CD8-positive, alpha-beta T cell (primary cell): ENCODE measurements at places on chromosomes 7 and 10.

- no peak for DNase-seq
Measured at GRCh38 chr7:88229302-88229995, 9.6 kb upstream of the SRI start.

- DNase-seq, result no peak
Measured at GRCh38 chr7:45408409-45408737, 165.8 kb upstream of the ADCY1 start.

DNA sequence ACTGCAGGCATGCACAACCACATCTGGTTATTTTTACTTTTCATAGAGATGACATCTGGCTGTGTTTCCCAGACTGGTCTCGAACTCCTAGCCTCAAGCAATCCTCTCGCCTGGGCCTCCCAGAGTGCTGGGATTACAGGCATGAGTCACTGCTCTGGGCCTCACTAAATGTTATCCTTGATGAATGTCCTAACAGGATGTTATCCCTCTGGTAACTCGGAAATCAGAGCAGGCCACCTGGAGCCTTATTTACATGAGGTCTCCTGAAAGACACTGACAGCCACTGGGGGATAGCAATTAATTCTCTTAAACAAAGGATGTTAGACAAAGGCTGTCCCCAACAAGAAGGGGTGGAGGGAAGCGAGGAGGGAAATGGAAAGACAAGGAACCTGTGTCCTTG, 4.5 kb upstream of the ZNF438 start:
- DNase-seq, result no peak

GRCh38 chr7:80135309-80136104, 876 bp downstream of the GNAI1 start:
- DNase-seq, result peak; percentile 10

- peak; percentile 34 for DNase-seq
Measured at GRCh38 chr7:44587843-44588711, 6.0 kb upstream of the TMED4 start.

- DNase-seq, result no peak
Measured at GRCh38 chr10:131109726-131110125, 201.8 kb downstream of the TCERG1L start.

- DNase-seq, result peak; percentile 77
Measured at GRCh38 chr7:130982160-130982638, 248.2 kb upstream of the KLF14 start.

GRCh38 chr7:66211429-66211828, 6.3 kb downstream of the TPST1 start:
- no peak for DNase-seq

GRCh38 chr10:71644307-71645180, 75.0 kb downstream of the C10orf105 start:
- DNase-seq, result no peak

GRCh38 chr7:17535776-17536175, 237.3 kb downstream of the AHR start:
- DNase-seq, result no peak

DNA sequence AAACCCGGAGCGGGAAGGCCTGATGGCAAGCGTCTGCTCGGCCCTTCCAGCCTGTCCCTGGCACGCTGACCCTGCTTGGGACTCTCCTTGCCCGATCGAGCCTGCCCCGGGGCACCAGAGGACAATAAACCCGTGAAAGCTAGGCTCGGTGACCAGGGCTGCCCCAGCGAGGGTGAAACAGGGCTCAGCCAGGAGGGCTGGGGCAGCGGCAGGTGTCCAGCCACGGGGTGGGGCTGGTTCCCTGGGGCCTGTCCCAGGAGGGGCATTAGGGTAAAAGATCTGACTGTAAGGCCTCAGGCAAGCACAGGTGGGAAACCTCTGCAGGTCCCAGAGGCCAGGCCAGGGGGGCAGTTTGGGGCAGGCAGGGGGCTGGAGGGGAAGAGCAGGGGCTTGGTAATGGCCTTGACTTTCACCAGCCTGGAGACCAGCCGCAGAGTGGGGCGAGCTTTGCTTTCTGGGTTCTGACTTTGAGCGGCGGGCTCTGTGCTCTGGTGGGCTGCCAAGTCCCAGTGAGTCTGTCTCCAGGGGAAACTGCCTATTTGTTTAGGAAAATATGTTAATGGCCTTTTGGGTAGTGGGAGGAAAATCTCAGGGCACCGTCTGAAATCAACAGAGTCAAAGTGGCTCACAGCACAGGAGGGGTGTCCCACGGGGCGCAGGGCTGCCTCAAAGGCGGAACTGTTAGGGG, 68.2 kb upstream of the INPP5A start:
- no peak for DNase-seq

- peak; percentile 86 for DNase-seq
Measured at GRCh38 chr10:102408728-102409603, 9.6 kb downstream of the PSD start.

GRCh38 chr10:122186816-122187810, 84.0 kb upstream of the BTBD16 start:
- no peak for DNase-seq

GRCh38 chr7:93055543-93056107, 62.2 kb downstream of the SAMD9 start:
- DNase-seq, result peak; percentile 49

DNA sequence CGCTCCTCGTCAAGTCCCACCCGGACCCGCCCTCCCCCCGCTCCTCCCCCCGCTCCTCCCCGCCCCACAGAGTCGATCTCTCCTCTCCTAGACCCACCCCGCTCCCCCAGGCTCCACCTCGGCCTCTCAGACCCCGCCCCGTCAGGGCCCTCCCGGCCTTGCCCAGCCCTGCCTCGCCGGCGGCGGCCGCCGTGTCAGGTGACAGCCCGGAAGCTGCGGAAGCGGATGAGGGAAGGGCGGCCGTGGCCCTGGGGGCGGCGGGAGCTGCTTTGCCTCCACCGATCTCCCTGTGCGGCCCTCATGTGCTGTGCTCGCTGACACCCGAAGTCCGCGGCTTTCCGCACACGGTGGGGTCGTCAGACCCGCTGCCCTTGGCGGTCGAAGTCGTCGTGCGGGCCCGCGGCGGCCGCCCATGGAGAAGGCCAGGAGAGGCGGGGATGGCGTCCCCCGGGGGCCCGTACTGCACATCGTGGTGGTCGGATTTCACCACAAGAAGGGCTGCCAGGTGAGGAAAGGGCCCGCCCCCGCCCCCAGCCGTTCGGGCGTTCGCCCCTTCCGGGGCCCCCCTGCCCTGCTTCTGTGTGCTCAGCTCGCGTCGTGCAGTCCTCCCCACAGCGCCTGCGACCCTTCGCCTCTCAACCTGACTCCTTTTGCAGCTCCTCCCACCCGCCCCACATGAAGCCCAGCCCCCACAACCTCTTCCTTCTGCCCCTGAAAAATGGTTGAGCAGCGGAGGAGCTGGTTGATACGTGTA, at the start of gene AVL9:
TSS of gene AVL9 (plus strand) at position 192 of the 754 bp plus-strand sequence. CDS start at position 413, 221 bp downstream.
- DNase-seq, result peak; percentile 98

DNA sequence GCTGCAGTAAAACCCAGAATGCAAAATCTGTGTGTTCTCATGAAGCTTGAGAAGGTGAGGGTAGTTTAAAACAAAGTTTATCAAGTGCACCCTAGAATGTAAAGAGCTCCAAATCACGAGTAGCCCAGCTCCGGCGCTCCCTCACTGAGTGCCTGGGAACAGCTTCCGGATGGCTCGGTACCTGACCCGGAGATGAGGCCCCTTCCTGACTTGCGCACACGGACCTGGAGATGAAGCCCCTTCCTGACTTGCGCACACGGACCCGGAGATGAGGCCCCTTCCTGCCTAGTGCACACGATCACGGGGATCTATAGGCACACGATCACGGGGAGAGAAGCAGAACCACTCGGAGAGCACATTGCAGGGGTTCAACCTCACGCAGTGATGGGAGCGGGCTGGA, 322.1 kb upstream of the RNF32 start:
- no peak for DNase-seq

GRCh38 chr10:84484541-84484940, 156.2 kb downstream of the CCSER2 start:
- DNase-seq, result no peak
